ENCODE measurements at places on chromosomes 11 and 22.

- DNase-seq: peak; percentile 70
Observed at GRCh38 chr11:3824714-3825472, 15.9 kb downstream of the RHOG start.

GRCh38 chr11:1077417-1078119 is 2.9 kb downstream of the MUC2 start:
- DNase-seq: peak; percentile 6

GRCh38 chr22:37019309-37020191 is at the start of the genes MPST and TST:
MPST (plus strand) TSS chr22:37019742; CDS start chr22:37019837, 95 bp downstream.
TST (minus strand) TSS chr22:37019447; CDS start chr22:37018732, 715 bp downstream.
- peak; percentile 17 for DNase-seq

- DNase-seq: no peak
Observed at GRCh38 chr11:23311986-23312940, 452.0 kb upstream of the CCDC179 start.

GRCh38 chr11:129440028-129440713 is 64.5 kb downstream of the BARX2 start:
- no peak for DNase-seq

GRCh38 chr11:62682518-62682917 is 3.6 kb upstream of the UBXN1 start:
- DNase-seq: no peak

- peak; percentile 65 for DNase-seq
Observed at GRCh38 chr11:121451986-121452608, at the start of gene SORL1. SORL1 (plus strand) TSS chr11:121452314; CDS start chr11:121452332, 18 bp downstream.

GRCh38 chr11:123448823-123449222 is 18.8 kb downstream of the GRAMD1B start:
- no peak for DNase-seq

DNA sequence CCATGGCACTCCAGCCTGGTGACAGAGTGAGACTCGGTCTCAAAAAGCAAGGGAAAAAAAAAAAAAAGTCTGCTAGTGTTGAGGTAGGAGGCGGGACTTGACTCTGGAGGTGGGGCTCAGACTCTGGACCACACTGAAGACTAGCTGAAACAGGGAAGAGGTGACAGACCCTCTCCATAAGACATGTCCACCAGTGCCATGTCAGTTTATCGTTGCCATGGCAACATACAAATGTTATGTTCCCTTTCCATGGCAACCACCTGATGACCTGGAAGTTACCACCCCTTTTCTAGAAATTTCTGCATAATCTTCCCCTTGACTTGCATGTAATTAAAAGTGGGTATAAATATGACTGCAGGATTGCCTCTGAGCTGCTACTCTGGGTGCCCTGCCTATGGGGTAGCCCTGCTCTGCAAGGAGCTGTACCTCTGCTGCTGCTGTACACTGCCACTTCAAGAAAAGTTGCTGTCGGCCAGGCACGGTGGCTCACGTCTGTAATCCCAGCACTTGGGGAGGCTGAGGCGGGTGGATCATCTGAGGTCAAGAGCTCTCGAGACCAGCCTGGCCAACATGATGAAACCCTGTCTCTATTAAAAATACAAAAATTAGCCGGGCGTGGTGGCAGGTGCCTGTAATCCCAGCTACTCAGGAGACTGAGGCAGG is 55.1 kb downstream of the KIAA1671 start:
- no peak for DNase-seq

DNA sequence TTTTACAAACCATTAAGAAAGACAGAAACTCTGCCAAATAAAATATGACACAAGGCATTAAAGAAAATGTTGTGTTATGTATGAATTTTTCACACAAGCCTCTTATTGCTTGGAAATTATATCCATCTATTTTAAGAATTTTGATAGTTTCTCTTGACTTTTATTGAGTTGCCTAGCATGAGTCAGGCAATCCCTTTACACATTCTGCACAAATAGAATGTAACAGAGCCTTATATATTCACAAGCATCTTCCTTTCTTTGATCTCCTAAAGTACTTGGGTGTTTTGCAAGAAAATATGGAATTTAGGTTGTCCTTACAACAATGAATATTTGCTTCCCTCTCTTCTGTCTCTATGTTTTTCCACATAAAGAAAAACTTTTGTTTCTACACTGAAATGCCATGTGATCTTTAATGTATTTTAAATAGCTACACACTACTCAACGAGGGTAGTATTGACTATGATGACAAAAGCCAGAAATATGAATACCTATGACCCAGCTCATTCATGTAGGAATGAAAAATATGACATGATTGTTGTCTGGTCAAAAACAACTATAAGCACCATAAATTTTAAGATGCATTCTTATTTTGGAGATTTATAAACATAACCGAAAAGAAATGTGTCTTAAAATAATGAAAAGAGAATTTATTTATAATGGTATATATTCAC is 398.8 kb downstream of the GUCY1A2 start:
- no peak for DNase-seq

DNA sequence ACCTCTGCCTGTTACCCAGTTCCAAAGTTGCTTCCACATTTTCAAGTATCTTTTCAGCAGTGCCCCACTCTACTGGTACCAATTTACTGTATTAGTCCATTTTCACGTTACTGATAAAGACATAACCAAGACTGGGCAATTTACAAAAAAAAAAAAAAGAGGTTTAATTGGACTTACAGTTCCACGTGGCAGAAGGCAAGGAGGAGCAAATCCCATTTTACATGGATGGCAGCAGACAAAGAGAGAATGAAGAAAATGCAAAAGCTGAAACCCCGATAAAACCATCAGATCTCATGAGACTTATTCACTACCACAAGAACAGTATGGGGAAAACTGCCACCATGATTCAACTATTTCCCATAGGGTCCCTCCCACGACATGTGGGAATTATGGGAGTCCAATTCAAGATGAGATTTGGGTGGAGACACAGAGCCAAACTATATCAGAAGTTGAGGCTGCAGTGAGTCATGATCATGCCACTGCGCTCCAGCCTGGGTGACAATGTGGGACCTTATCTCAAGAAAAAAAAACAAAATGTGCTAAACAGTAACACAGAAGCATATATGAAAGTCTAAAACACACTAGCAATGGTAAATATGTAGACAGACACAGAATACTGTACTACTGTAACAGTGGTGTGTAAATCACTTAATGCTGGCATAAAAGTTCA is 190.3 kb upstream of the ZC3H12C start:
- no peak for DNase-seq

- no peak for DNase-seq
Observed at GRCh38 chr22:17569971-17570511, 6.7 kb downstream of the SLC25A18 start.

- no peak for DNase-seq
Observed at GRCh38 chr11:126544108-126545056, 188.9 kb downstream of the ST3GAL4 start.

DNA sequence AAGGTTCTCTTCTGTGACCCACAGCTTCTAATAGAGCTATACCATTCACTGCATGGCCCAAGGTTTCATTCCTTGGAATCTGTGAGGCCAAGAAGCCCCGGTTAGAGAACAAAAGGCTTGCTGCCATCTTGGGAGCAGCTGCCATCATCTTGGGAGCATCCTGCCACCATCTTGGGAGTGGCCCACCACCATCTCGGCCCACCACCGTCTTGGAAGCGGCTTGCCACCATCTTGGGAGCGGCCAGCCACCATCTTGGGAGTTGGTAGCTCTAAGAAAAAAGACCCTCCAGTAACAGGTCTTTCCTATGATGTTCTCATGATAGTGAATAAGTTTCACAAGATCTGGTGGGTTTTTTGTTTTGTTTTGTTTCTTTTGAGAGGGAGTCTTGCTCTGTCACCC is 703.9 kb upstream of the ANO3 start:
- DNase-seq: no peak

- DNase-seq: no peak
Observed at GRCh38 chr22:17162731-17163130, 3.7 kb upstream of the HDHD5 start.

DNA sequence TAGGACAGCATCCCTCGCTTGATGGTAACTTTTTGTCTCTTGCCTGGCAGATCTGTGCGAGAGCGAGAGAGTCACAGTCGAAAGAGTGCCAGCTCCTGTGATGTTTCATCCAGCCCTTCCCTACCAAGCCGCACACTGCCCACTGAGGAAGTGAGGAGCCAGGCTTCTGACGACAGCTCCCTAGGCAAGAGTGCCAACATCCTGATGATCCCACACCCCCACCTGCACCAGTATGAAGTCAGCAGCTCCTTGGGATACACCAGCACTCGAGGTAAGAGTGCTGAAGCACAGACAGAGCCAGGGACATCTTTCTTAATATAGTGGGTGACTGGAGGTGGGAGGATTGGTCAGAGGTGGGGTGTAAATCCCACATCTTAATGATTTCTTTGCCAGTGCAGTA is 61.1 kb downstream of the DEPDC5 start:
- DNase-seq: no peak

- DNase-seq: no peak
Observed at GRCh38 chr11:128498721-128499245, 88.6 kb downstream of the ETS1 start.

DNA sequence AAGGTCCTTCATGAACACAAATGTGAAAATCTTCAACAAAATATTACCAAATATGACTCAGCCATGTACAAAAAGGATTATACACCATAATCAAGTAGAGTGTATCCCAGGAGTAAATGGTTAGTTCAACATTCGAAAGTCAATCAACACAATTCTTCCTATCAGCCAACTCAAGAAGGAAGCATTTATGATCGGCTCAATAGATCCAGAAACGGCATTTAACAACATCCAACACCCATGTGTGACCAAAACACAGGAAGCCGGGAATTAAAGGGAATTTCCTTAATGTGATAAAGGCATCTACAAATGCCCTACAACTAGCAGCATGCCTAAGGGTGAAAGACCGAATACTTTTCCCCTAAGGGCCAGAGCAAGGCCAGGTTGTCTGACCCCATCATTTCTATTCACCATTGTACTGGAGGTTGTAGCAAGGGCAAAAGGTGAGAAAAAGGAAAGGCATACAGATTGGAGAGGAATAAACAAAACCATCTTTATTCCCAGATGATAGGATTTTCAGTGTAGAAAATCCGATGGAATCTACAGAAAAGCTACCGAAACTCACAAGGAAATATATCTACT is 69.9 kb upstream of the CLDN5 start:
- DNase-seq: no peak

DNA sequence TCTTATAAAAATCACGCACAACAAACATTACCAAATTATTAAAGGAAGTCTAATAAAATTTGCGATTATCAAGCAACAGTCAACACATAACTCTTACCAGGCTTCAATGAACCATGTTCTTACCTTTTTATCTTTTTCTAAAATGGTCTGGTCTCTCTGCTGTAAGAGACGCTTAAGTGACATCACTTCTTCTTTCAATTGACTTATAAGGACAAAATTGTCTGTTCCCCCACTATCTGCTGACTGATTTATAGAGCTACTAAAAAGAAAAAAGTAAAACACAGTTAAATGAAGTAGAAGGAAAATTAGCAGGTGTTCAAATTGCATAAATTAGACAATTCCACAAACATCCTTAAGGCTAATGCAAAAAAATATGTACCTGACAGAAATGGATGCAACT is 10.9 kb downstream of the FAM76B start:
- DNase-seq: no peak

GRCh38 chr11:85123752-85124231 is 503.4 kb downstream of the DLG2 start:
- no peak for DNase-seq

- DNase-seq: no peak
Observed at GRCh38 chr11:66194391-66194790, 74.0 kb upstream of the RAB1B start.

DNA sequence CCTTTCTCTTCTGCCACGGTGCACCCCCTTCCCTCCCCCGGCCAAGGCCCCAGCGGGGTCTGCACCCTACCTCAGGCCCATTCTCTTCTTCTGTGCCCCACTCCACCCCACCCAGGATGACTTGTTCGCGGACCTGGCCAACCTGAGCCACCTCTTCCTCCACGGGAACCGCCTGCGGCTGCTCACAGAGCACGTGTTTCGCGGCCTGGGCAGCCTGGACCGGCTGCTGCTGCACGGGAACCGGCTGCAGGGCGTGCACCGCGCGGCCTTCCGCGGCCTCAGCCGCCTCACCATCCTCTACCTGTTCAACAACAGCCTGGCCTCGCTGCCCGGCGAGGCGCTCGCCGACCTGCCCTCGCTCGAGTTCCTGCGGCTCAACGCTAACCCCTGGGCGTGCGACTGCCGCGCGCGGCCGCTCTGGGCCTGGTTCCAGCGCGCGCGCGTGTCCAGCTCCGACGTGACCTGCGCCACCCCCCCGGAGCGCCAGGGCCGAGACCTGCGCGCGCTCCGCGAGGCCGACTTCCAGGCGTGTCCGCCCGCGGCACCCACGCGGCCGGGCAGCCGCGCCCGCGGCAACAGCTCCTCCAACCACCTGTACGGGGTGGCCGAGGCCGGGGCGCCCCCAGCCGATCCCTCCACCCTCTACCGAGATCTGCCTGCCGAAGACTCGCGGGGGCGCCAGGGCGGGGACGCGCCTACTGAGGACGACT is 15.9 kb downstream of the RTN4RL2 start:
- no peak for DNase-seq

DNA sequence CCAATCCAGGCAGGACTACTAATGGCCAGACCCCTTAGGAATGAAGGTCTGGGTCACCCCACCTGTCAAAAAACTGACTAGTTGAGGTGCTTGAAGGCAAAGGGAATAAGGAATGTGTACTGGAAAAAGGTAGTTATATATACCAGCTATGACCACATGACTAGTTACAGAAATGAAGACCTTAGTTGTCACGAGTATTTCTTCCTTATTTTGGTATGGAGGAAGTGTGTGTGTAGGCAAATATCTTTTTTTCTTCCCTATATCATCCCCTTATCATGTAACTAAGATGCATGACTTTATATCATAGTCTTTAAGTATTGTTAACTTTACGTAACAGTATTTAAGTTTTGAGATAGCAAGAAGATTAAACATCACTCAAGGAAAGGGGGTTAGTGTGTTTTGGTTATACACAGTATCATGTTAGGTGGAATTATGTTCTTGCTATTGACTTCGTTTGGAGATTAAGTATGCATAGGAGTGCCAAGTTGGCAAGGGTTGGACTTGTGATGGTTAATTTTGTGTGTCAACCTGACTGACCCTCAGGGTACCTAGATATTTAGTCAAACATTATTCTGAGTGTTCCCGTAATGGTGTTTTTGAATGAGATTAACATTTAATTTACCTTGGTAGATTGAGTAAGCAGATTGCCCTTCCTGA is 38.2 kb upstream of the NARS2 start:
- DNase-seq: no peak
